ENCODE measurements at places on chromosomes 1 and 21. TPM values are rescaled to one million over a fixed set of nuclear protein-coding genes. Genes with fewer than 3 reads are reported as not detected.
A peak's percentile ranks its signal among the peaks of the same experiment; 100 is the strongest.

C1orf185 gene
- polyA plus RNA-seq, result not detected

AMY1B gene
- polyA plus RNA-seq, result 0.11 TPM

ANKRD65 gene
- polyA plus RNA-seq, result 1.6 TPM

ARHGAP30 gene
- 3.8 TPM for polyA plus RNA-seq

CDA gene
- polyA plus RNA-seq, result 6.1 TPM

OR2L2 gene
- polyA plus RNA-seq, result 0.06 TPM

KCND3 gene
- polyA plus RNA-seq, result 1.9 TPM

TNFRSF4 gene
- 2.7 TPM for polyA plus RNA-seq

LRRC53 gene
- not detected for polyA plus RNA-seq

RGS1 gene
- 2.7 TPM for polyA plus RNA-seq

DNAH14 gene
- 17.5 TPM for polyA plus RNA-seq

PRKAA2 gene
- polyA plus RNA-seq, result 16.3 TPM

HUNK gene
- 16.3 TPM for polyA plus RNA-seq

GRCh38 chr21:15686506-15686905, 43.3 kb upstream of the USP25 start:
- DNase-seq, result no peak

DNA sequence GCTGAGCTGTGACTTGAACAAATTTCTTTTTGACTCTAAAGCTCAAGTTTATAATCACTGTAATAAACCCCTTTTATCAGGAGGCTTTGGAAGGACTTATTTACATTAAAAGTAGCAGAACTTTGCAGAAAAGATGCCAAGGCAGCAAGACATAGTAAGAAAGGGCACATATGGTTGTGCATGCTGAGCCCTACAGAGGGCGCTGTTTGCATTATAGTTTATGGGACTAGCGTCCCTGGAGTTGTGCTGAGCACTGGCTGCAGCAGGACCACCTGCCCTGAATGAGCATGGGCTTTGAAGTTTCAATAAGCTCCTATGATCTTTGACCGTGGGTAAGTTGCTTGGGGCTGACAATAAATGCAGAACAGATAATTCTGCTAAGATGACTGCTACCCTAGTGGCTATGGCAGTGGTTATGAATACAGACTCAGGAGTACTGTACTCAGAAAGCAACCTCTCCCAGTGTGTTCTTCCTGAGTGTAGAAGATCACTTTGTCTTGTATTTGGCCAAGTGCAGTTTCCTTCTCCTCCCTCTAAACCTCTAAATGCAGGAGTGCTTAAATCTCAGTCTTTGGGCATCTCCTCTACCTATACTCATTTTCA, 45.4 kb upstream of the USP1 start:
- no peak for DNase-seq

GRCh38 chr21:29297483-29298347, 1.0 kb upstream of the BACH1 start:
- DNase-seq, result no peak

GRCh38 chr21:36431252-36431651, 46.1 kb downstream of the CHAF1B start:
- no peak for DNase-seq

GRCh38 chr1:153404086-153404635, 12.2 kb upstream of the S100A7A start:
- no peak for DNase-seq

DNA sequence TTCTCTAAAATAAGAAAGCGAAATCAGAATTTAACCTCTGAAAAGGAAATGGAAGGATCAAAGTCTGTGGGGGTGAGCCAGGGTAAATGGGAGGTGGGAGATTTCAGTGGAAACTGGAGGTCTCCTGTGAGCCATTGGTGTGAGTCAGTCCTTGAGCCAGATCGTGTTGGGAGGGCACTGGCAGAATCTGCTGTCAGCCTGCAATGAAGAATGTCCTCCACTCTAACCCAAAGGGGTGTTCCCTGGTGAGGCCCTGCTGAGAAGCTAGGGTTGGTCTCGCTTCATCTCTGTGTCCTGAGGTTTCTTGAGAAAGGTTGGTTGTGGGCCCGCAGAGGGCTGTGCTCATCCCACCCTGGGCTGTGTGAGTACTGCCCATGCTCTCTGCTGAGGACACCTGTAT, 2.4 kb downstream of the QSOX1 start:
- no peak for DNase-seq

GRCh38 chr21:36430841-36431240, 45.6 kb downstream of the CHAF1B start:
- no peak for DNase-seq

- DNase-seq, result no peak
These were observed 55.0 kb downstream of the SLX9 start for GRCh38 chr21:44994695-44995342.

GRCh38 chr1:94827434-94827833, 7.3 kb downstream of the SLC44A3 start:
- DNase-seq, result no peak

- DNase-seq, result no peak
These were observed 5.1 kb downstream of the PEF1 start for GRCh38 chr1:31639543-31639942.

DNA sequence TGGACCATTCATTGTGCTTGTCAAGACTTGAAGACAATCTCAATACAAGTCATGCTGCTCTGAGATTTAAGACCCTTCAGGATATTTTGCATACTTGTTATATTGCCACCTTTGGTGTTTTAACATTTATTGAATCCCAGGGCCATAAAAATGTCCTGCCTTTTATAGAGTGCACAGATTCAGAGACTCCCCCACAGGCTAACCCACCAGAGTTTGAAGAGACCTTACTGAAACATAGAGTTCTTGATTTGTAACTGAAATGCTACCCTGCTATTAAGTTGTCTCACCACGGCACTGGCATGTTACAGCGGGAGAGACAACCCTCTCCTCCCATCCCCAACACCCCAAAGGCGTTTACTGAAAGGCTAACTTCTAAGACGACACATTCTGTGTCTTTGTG, 313.9 kb upstream of the USP24 start:
- no peak for DNase-seq

DNA sequence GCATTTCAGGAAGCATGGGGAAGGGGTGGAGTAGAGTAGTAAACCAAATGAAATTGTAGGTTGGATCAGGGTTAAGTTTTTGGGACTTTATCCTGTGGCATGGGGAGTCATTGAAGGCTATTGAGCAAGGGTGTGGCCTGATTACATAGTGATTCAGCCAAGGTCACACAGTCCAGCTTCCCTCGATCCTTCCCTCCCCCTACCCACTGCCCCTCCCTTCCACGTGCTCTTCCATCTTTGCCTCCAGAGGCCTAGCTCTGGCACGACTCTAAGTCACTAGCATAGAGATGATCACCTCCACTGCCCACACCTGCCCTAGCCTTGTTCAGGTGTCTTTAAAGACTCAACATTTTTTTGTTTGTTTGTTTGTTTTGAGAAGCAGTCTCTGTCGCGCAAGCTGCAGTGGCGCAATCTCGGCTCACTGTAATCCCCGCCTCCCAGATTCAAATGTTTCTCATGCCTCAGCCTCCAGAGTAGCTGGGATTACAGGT, 37.2 kb upstream of the SLC9A1 start:
- no peak for DNase-seq

GRCh38 chr1:170530972-170531757, 801 bp upstream of the GORAB start:
- peak; percentile 4 for DNase-seq

GRCh38 chr21:41008974-41009373, 159.0 kb upstream of the BACE2 start:
- DNase-seq, result no peak

- DNase-seq, result no peak
These were observed 48.8 kb downstream of the LEPR start for GRCh38 chr1:65469126-65469888.

- DNase-seq, result no peak
These were observed 71.6 kb upstream of the RUNX1 start for GRCh38 chr21:35120631-35121180.

GRCh38 chr1:109181807-109182163, 31.9 kb upstream of the SARS1 start:
- no peak for DNase-seq

GRCh38 chr1:9195651-9196050, 38.9 kb upstream of the H6PD start:
- DNase-seq, result no peak

GRCh38 chr1:44270686-44271628, 57.7 kb downstream of the DMAP1 start:
- no peak for DNase-seq

- DNase-seq, result no peak
These were observed 1675.7 kb upstream of the B3GALT2 start for GRCh38 chr1:194862129-194862528.

DNA sequence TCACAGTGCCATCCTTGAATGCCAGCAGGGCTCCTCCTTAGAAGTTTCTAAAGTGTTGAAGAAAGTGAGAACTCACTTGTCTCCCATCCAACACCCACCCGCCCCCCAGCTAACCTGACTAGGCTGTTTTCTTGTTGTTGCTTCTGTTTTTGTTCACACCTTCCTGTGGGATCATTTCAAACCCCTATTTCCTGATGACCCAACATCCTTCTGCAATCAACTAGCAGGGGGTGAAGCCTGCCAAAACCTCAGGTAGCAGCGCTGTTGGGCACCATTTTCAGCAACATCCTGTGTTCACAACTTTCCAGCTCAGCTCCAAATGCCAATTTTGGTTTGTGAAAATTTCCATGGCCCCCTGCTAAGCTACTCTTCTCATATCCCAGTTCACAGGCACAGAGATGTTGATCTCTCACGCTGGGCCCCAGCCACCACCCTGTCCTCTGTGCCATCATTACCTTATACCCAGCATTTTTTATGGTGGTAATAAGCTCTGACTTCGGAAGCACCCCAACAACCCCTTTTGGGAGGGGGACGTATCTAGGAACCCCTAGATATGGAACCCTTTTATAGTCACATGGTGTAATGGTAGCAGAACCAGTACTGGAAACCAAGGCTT, 41.4 kb downstream of the CDC7 start:
- DNase-seq, result no peak

GRCh38 chr1:116567790-116568661, 2.8 kb downstream of the CD58 start:
- no peak for DNase-seq

GRCh38 chr21:36204980-36205379, 48.4 kb downstream of the DOP1B start:
- DNase-seq, result no peak

Data from left renal pelvis (tissue), 4 donors.